ENCODE measurements at places on chromosomes 5 and 9. TPM values are rescaled to one million over a fixed set of nuclear protein-coding genes. Genes with fewer than 3 reads are reported as not detected.

SLC23A1 gene
- not detected for total RNA-seq

GDF9 gene
- total RNA-seq = 0.89 TPM

SKP1 gene
- 222 TPM for total RNA-seq

CDH6 gene
- 66.2 TPM for total RNA-seq
